Left forelimb (tissue), 1 donor: ENCODE measurements at places on chromosomes 12 and 14.
A peak's percentile ranks its signal among the peaks of the same experiment; 100 is the strongest.

DNA sequence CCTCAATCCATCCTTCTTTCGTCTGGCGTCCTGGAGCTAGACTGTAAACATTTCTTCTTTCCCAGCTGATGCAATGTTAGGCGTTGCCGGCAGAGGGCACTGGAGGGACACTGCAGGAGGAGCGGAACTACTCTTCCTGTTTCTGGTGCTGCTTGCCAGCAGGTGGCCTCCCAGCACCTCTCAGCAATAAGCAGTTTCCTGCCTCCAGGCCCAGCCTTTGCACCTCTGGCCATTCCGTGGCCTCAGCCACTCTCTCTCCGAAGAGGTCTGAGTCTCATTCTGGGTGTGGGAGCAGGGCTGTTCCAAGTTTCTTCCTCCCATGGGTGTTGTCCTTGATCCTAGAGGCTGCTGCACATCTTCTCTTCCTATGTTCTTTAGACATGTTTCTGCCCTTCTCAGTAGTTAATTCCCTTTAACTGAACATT, 7.5 kb upstream of the ASPG start:
- peak; percentile 84 for DNase-seq

- no peak for DNase-seq
These were observed 16.2 kb downstream of the VPS33A start for GRCh38 chr12:122250047-122250446.

- DNase-seq, result no peak
These were observed 6.8 kb downstream of the KRT2 start for GRCh38 chr12:52645120-52645761.

DNA sequence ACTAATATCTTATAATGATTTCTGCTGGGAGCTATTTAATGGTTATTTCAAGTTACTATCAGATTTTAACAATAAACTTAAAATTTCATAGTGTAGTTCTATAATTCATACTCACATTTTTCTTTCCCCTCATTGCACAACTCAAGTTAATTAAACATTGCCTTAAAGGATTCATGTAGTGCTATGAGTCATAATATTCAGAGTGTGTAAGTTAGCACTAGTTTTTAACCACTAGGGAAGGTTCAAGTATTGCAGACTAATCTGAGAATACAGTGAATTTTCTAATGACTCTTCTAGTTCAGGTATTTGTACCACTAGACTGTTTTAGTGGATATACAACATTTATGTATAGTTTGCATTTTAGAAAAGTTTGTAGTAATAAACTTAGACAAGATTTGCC, 49.9 kb downstream of the FOXA1 start:
- DNase-seq, result no peak

GRCh38 chr12:131448254-131448795, 262.6 kb upstream of the SFSWAP start:
- no peak for DNase-seq

GRCh38 chr14:21251215-21251614, 18.0 kb downstream of the HNRNPC start:
- no peak for DNase-seq

GRCh38 chr14:47262801-47263200, 412.6 kb downstream of the MDGA2 start:
- DNase-seq, result no peak

GRCh38 chr12:67991158-67991557, 1.9 kb downstream of the IFNG-AS1 start:
- DNase-seq, result no peak

DNA sequence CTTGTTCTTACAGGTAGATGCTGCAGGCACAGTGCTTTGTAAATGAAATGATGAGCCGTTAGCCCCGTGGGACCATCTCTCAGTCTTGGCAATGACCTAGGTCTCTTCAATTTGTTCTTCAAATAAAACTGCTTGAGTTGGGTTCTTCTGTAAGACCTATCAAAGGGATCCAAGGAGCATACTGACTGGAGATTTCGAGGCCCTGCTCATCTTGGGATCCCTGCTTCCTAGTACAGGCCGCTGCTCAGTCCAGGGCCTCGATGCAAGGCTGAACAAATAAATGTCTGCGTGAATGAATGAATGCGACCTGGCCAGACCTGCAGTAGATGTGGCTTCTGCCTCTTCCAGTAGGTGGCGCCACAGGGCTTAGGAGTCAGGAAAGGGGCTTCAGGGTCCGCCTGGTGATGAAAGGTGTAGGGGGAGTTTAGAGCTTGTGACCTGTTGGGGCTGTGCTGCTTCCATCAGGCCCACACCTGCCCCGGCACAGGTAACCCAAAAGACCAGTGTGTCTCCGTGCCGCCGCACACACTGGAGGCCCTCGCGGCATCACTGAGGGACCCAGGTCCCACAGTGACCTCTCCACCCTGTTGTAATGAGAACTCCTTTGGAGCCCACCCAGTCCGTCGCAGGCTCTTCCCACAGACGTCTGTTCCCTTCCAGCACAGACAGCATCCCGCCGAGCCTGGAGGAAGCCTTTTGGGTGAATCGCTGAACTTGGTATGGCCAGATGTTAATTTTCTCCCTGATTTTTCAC, 4.4 kb downstream of the CACNA1C start:
- no peak for DNase-seq

DNA sequence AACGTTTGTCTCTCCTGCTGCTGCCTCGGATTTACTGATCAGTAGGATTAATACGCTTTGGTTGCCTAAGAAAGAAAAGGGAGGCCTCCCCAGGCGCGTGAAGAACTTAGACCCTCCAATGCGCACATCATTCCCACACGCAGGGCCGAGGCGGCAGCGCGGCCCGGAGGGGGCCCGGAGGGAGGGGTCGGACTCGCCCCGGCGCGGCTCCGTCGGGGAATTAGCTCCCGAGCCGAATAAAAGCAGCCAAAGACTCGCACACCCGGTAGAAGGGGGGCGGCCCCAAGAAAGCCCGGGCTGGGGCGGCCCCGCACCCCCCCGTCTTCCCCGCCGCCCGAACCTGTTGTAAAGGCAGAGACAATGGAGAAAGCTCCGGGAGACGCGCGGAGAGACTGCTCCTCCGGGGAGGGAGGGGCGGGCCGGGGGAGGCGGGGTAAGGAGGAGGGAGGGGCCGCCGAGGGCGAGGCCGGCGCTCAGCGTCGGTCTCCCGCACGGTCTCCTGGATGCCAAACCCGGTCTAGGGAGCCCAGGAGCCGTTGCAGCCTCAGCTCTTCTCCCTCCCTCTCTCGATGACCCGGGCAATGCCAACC, at the start of gene NELL2:
NELL2 (minus strand) TSS at position 362 of the 590 bp plus-strand sequence. CDS start 446 bp downstream, outside the sequence.
- DNase-seq, result peak; percentile 69

- DNase-seq, result no peak
These were observed 9.9 kb downstream of the SAV1 start for GRCh38 chr14:50658203-50658602.

DNA sequence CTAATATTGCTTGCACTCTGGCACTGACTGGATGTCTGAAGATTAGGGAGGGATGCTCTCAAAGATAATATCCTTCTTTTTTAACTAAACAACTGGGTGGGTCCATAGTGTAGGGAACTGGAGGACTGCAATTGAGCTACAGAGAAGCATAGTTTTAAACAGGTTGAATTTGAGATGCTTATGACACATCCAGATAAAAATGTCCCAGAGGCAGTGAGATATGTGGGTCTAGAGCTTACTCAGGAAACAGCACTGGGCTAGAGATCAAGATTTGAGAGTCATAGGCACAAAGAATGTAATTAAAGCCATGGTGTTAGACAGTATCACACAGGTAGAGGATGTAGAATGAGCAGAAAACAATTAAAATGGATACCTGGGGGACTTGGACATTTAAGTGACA, 198.4 kb downstream of the NELL2 start:
- DNase-seq, result no peak

DNA sequence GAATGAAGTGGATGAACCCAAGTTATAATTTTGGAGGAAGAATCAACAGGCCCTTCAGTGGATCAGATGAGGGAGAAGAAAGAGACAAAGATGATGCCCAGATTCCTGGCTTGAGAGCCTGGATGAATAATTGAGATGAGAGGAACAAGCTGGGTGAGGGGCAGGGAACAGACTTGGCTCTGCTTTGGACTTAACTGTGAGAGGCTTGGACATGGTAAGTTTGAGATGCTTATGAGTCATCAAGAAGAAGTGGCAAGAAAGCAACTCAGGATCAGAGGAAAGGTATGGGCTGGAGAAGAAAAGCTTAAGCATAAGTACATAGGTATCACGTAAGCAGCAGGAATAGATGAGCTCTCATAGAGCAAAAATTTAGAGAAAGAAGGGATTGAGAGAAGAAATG, 55.3 kb downstream of the FIGNL2 start:
- no peak for DNase-seq

DNA sequence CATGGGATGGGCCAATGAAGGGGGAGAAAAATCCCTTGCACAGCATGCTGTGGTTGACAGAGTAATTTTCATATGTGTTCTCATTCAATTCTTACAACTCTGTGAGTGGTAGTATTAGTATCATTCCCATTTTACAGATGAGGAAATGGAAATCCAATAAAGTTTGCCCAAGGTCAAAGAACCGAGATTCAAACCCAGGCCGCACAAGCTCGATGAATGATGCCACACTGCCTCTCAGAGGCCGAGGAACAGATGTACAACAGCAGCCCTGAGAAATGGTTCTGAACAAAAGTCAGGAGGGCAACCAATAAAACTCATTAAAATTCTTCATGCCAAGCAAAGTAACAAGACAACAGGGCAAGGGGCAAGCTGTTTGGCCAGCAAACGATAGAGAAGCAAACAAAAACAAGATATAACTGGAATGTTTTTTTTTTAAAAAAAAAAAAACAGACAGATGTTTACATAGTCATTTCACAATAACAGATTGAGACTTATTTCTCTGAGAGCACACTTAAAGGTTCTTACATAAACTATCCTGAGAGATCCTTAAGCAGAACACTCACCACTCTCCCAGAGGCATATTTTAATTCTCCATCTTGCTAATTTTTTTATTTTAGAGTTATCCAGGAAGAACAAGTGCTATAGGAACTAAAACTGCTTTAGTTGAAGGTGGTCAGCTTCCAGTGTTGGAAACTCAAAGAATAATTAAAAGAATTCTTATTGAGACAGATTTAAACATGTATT, 85.8 kb downstream of the EXOC5 start:
- no peak for DNase-seq

DNA sequence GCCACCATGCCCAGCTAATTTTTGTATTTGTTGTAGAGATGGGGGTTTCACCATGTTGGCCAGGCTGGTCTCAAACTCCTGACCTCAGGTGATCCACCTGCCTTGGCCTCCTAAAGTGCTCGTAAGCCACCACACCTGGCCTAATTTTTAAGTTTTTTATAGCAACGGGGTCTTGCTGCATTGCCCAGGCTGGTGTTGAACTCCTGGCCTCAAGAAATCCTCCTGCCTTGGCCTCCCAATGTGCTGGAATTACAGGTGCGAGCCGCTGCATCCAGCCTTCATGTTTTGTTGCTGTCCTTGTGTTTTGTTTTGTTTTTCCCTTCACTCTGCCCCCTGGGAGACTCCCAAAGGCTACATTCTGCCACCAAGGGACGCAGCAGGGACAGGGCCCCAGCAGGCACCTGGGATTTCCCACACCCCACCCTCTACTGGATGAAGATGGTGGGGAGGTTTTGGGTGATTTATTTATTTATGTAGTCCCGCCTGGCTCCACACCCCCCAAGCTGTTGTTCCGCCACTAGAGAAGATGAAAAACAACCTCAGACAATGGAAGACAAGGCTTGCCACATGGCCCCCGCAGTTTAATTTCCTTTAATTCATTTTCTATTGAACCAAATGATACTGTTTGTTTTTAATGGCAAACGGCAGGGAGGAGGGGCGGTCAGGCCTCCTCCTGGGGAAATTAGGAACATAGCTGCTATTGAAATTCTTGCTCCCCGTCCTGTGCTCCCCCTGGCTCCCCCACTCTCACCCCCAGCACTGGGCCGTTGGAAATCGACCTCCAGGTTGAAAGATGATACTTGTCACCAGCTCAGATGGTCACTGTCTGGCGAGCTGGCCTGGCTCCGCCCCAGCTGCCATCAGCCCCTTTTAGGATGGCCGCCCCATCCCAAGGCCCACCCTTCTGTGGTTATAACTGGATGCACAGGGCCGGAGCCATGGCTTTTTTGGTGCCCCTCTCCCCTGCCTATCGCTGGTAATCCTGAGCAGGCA, 70.3 kb downstream of the RNFT2 start:
- no peak for DNase-seq

DNA sequence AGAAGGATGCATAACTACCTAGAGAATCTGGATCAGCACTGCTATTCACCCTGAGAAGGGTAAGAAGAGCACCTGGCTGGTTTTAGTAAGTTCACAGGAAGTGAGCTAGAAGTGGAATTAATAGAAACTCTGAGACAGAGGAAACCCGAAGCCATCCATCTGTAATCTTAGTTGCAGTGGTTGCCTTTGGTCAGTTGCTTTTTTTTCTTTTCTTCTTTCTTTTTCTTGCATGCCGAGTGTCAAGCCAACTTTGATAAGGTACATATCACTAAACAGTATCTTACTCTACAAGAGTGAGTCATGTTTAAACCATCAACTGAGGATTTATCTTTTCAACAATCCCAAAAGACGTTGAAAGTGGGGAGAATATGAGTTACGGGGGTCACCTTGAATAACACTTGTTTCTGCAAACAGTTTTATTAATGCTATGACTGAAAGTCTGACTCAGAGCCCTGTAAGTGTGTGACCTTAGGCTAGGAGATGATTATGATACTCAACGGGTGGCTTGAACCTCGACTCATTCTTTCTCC, 26.7 kb downstream of the C12orf75 start:
- DNase-seq, result no peak

- no peak for DNase-seq
These were observed 65.0 kb upstream of the AMN start for GRCh38 chr14:102857444-102857843.

- no peak for DNase-seq
These were observed 134.7 kb upstream of the RFLNA start for GRCh38 chr12:124160097-124160756.

GRCh38 chr14:58702441-58703160, 64.8 kb downstream of the DACT1 start:
- DNase-seq, result no peak

DNA sequence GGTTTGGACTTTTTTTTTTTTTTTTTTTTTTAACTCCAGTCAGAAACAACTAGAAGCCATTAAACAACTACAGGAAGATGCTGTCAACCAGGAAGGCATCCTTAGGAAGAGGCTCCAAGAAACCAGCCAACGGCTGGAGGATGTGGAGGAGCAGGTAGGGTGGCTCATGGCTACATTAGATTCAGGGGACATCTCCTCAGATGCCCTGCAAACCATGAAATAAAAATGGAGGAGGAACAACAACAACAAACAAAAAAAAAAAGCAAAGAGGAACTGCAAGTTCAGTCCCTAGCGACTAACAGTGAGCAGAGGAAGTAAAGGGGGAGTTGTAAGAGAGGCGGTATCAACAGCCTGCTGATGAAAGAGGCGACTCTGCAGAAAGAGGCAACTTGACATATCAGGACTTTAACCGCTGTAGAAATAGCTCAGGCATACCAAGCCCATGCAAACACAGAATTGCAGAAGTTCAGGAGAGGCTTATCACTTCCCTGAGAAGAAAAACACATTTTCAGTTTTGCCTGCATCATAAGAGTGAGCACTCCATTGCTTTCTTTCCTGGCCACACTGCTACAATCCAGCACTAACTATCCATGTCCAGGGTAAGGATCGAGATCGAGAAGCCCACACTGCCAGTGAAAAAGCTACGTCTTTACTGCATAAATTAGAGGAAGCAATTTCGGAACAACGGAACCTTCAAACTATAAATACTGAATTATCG, 103.5 kb upstream of the BCAT1 start:
- DNase-seq, result no peak
